ENCODE measurements at places on chromosomes 4 and X. TPM values are rescaled to one million over a fixed set of nuclear protein-coding genes. Genes with fewer than 3 reads are reported as not detected.

The IQCM gene
- not detected for total RNA-seq

The VCX3B gene
- total RNA-seq, result not detected

The RADX gene
- 9.1 TPM for total RNA-seq

The AFF1 gene
- total RNA-seq, result 32.3 TPM

The MAGEA10 gene
- not detected for total RNA-seq

The PDE6B gene
- total RNA-seq, result 10.4 TPM

The ZCCHC18 gene
- 7.5 TPM for total RNA-seq

The CNGA2 gene
- total RNA-seq, result not detected

The TBC1D1 gene
- total RNA-seq, result 44.5 TPM

The CT45A3 gene
- total RNA-seq, result not detected

The NOP14 gene
- total RNA-seq, result 23.9 TPM

The C4orf50 gene
- 0.27 TPM for total RNA-seq

The PLP1 gene
- not detected for total RNA-seq

The FSTL5 gene
- total RNA-seq, result not detected

The RBMXL3 gene
- total RNA-seq, result not detected

The TAF7L gene
- not detected for total RNA-seq

The FAT1 gene
- total RNA-seq, result not detected

The XK gene
- total RNA-seq, result not detected

The GATA1 gene
- total RNA-seq, result not detected

The HSD17B11 gene
- total RNA-seq, result 42.4 TPM

The HSFX3 gene
- total RNA-seq, result not detected

The KIF4A gene
- not detected for total RNA-seq

The SMIM10L2A gene
- 1.4 TPM for total RNA-seq

The XKRX gene
- 0.87 TPM for total RNA-seq

The MAGEB2 gene
- total RNA-seq, result not detected

The MAGEA8 gene
- total RNA-seq, result not detected

The CCNA2 gene
- 0.22 TPM for total RNA-seq

The TIGD4 gene
- 0.11 TPM for total RNA-seq

The CXCL10 gene
- total RNA-seq, result not detected

The FGFR3 gene
- not detected for total RNA-seq

The SMS gene
- total RNA-seq, result 19.1 TPM

The ZNF630 gene
- total RNA-seq, result 1.1 TPM

The ODAPH gene
- total RNA-seq, result not detected

The ZNF141 gene
- total RNA-seq, result 16.3 TPM

The CLOCK gene
- total RNA-seq, result 3.7 TPM

The PSAPL1 gene
- not detected for total RNA-seq

The CASP3 gene
- total RNA-seq, result 14.4 TPM

The HTR2C gene
- not detected for total RNA-seq

The PROM1 gene
- not detected for total RNA-seq

The XG gene
- not detected for total RNA-seq

The TLR10 gene
- 0.28 TPM for total RNA-seq

The ARAP2 gene
- total RNA-seq, result 95.8 TPM

The PNMA6F gene
- total RNA-seq, result not detected

The FRYL gene
- total RNA-seq, result 66.7 TPM

The MORF4L2 gene
- 203 TPM for total RNA-seq

The CHM gene
- total RNA-seq, result 2.4 TPM

The CT45A10 gene
- not detected for total RNA-seq

The HAND2 gene
- not detected for total RNA-seq

The IL2 gene
- 1.1 TPM for total RNA-seq

The FAM9C gene
- not detected for total RNA-seq

The CCKAR gene
- not detected for total RNA-seq

The HSPA4L gene
- total RNA-seq, result not detected

The NRK gene
- not detected for total RNA-seq
